ENCODE measurements at places on chromosomes 6 and 20.

DNA sequence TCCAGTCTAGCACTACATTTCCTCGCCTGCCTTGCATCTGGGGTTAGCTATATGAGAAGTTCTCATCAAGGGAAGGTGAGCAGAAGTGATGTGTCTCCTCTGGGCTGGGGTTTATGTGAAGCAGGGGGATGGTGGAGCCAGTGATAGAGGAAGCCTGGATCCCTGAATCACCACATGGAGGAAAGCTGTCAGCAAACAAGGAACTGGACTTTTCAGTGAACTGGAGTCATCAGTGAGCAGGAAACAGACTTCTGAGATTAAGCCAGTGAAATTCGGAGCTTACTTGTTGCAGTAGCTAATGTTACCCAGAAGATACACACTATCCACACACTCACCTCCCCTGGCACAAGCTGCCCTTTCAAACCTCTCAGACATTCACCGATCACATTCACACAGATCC, 13.4 kb upstream of the TOX2 start:
- no peak for DNase-seq

GRCh38 chr6:110652520-110652919, 162.7 kb downstream of the CDK19 start:
- no peak for DNase-seq

- DNase-seq = no peak
Observed at GRCh38 chr6:166908811-166909210, 47.5 kb downstream of the RNASET2 start.

DNA sequence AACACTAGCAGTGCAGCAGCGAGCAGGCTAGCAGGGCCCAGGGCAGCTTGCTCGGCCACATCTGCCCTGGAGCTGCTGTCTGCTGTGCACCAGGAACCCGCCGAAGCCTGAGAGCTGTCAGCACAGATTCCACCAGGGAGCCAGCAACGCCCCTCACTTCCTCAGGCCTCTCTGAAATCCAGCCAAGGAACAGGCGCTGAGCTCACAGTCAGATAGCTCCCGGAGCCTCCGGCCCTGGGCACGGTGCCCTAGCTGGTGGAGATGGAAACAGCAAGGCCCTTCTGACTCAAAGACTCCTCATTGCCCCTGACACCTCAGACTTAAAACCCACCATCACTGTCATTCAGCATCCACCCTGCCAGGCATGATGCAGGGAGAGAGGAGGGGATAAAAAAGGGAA, 839.4 kb downstream of the MAFB start:
- DNase-seq = no peak
